CD4-positive, alpha-beta T cell (primary cell): ENCODE measurements at places on chromosomes 5 and 9.
A peak's percentile ranks its signal among the peaks of the same experiment; 100 is the strongest.

DNA sequence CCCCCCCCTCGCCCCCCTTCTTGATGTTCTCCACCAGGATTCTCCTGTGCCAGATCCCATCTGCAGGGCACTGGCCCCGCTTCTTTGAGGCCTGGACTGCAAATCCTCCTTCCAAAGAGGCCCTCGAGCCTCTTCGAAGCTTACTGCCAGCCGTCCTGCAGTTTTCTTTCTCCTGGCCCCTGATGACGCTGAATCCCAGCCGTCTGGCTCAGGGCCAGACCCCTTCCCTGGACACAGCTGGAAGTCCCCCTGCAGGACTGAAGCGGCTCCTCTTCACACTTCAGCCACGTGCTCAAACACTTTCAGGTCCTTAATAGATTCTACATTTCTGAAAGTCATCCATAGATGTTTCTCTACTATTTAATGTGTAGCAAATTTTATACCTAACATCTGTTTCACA is 121.5 kb downstream of the EHMT1 start:
- no peak for DNase-seq

DNA sequence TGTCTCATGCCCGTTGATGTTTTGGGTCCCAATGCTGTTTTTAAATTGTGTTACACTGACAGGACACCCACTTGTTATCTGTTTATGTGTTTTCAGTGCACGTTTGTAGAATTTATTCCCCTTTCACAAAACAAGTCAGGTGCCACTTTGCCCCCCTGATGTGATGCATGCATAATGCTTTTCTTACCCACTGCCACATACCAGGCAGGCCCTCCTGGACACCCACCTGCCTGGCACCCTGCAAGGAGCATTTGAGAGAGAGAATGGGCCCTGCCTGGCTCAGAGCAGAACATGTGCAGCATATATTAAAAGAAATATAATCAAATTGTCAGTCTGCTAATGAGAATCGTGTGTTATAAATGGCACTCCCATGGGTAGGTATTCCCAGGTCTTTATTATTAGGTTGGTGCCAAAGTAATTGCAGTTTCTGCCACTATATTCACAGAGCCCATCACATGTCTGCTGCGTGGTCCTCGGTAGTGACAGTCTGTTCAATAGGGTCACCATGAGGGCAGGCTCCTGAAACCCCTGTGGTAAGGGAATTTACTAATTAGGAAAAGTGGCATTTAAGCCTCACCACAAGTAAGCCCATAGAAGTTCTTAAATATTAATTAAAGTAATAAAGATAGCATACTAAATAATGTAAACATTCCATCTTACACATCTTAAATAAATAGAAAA is 52.2 kb upstream of the CKMT2 start:
- DNase-seq, result no peak

DNA sequence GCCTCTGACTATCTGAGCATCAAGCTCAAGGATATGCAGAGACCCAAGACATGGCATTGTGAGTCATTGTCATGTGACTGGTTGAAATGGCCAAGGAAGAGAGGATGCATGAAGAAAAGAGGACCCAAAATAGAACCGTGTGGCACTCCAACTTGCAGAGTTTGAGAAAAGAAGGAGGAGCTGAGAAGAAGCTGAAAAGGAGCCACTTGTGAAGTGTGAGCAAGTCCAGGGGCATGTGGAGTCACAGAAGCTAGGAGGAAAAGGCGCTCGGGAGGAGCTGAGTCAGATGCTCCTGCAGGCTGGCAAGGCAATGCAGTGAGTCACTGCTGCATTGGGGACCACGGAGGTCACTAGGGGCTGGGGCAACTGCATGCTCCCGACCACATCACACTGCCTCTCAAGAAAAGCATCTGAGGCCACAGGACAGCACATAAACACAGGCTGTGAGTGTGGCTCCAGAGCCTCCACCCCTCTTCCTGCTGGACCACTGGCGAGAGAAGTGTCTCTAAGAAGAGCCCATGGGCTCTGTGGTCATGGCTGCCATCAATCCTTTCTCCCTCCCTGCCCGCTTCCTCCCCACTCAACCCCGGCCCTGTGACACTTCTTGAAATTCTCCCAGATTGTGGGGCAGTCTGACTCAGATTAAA is 197.6 kb downstream of the DRD1 start:
- DNase-seq, result no peak

GRCh38 chr9:134344068-134344799 is 18.0 kb downstream of the RXRA start:
- DNase-seq, result peak; percentile 55

DNA sequence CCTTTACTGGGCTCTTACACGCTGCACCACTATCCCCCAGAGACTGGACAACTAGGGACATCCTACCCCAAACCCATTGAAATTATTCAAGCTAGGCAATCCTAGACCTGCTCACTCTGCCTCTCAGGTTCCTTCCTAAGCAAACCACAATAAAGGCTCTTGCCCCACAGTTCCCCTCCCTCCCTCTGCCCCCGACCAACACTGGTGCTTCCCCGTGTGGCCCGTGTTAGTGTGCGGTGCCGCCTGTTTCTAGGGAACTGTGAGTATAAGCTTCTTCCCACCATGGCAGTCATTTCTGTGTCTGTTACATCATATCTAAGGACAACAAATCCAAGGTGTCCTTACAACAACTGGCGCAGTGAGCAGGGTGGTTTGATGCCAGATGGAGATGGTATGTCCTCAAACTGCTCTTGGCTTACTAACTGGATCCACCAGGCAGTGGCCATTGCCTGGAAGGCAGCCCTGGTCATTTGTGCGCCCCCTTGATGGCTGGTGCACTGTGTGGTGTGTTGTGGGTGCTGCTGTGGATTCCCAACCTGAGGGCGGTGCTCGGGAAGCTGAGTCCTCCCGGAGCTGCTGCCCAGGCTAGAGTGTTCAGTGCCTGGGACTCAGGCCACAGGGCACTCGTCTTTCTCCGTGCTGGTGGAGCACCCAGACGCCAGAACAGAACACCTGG is 8.4 kb upstream of the MXD3 start:
- DNase-seq, result peak; percentile 46

GRCh38 chr9:7238247-7238637 is 480.5 kb downstream of the KDM4C start:
- DNase-seq, result no peak

GRCh38 chr5:127136908-127137307 is 63.6 kb upstream of the C5orf63 start:
- no peak for DNase-seq

GRCh38 chr9:96047741-96048103 is 172.2 kb downstream of the ERCC6L2 start:
- DNase-seq, result no peak

DNA sequence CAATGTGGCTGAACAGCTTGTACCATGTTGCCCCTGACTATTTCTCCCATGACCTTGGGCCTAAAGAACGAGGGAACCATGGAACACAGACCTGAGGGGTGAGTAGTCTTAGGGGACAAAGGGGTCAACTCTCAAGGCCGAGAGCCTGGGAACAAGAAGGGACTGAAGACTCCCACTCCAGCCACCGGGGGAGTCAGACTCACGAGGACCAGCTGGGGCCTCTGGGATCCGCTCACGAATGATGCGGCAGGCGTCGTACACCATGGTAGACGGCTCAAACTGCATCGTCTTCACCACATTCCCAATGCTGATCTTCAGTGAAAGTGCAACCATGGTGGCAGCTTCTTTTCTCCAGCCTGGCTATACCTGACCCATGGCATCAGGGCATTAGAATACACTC is 6.6 kb downstream of the TLN1 start:
- no peak for DNase-seq

- no peak for DNase-seq
These were observed 63.9 kb downstream of the SHC3 start for GRCh38 chr9:89114741-89115140.

DNA sequence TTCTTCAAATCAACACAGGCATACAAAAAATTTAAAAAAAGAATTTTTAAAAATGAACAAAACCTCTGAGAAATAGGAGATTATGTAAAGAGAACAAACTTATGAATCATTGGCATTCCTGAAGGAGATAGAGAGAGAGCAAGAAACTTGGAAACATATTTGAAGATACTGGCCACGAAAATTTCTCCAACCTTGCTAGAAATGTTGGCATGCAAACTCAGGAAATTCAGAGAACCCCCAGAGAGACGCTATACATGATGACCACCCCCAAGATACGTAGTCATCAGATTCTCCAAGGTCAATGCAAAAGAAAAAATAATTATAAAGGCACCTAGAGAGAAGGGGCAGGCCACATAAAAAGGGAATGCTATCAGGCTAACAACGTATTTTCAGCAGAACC is 472.5 kb downstream of the MTRR start:
- DNase-seq, result no peak
